Nucleus accumbens (tissue), 56 donors: ENCODE measurements at places on chromosomes 2 and 18.

DNA sequence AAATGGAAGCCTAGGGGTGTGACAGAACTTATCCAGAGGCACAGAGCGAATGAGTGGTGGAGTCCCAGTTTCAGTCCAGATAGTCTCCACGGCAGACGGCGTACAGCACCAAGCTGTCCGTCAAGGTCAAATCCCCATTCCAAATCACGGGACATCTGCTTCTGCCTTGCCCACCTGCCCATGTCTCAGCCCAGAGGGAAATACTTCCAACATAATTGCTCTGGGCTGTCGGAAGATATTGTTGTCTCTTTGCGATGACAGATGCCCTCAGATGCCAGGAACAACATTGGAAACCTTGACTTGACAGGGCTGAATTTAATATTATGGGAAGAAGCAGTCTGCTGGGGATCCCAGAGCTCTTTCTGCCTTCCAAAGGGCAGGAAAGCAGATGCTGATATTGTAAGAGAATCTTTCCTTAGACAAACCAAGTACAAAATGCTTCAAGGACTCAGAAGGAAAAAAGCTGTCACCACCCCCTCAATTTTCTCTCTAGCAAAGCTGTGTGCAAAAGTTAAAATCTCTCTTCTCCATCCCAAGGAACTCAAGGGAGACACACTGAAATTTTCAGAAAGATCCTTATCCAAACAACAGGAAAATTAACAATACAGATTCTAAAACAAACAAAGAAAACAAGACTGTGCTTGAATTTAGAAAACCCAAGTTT, 364.0 kb downstream of the LRATD1 start:
- DNase-seq: no peak

DNA sequence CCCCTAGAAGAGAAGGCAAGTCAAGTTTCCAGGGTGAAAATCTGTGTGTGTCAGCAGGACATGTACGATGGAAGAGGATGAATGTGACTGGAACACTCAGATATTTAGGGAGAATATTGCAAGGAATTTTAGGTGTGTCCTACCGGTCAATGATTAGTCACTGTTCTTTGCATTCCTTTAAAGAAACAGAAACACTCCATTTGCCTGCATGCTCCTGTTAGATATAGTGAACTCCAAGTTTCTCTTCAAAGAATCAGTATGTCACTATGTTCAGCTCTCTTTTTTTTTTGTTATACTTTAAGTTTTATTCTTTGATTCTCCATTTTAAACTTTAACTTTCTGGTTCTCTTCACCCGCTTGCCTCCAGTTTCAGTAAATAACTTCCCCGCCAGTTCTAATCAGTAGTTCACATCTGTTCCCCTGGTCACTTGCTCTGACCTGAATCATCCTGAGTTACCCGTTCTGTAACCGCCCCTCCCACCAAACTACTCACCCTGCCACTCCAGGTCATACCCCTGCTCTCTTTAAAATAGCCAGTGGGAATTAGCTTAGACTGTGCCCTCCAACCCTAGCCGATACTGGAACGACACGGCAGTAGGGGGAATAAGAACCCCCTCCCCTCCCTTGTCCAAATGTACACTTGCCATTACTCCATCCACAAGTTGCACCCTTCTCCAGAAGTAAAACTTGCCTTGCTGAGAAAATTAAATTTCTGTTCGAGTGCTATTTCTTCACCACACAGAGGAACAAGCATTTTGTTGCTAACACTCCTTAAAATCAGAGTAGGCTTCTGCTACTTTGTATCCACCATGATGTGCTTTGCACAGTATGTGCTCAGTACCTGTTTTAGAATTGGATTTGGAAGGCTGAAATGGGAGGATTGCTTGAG, 268.4 kb downstream of the METTL4 start:
- DNase-seq: no peak

GRCh38 chr2:213980883-213981282, 430.0 kb upstream of the VWC2L start:
- DNase-seq: no peak

- DNase-seq: no peak
Observed at GRCh38 chr2:11160731-11161455, 5.6 kb downstream of the SLC66A3 start.

DNA sequence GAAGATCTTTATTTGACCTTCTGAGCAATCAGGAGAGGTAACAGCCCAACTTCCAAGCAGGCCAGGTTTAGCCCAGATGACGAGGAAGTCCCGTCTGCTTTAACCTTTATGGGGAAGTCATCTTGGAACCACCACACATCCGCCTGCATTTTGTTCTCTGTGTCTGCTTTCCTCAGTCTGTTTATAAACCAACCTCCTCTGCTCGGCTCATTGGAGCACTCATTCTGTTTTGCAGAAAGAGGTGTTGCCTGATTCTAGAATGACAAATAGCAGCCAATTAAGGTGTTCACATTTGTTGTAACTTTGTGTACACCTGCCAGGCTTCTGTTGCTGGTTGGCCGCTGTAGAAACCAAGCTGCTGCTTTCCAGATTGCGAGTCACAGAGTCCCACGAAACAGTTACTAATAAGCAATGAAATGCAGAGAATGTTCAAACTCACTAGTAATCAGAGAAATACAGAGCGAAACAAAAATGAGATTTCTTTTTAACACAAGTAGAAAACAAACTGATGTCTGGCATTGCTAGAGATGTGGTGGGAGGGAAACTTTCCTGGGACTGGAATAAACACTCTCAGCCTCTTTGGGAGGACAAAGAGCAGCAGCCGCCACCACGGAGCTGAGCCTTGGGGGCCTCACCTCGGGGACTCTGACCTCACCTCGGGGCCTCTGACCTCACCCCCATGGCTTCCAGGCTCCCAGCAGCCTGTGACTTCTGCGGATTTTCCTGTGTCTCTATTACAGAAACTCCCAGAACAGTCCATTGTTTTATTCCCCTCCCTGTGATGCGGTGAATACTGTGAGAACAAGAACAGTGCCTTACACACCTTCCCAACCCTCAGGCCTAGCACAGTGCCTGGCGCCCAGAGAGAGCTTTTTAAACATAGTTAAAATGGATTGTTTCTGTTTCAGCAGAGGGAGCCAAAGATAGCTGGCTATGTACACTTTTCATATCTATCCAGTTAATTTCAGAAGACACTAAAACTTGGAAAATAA, 64.0 kb downstream of the MBP start:
- no peak for DNase-seq

DNA sequence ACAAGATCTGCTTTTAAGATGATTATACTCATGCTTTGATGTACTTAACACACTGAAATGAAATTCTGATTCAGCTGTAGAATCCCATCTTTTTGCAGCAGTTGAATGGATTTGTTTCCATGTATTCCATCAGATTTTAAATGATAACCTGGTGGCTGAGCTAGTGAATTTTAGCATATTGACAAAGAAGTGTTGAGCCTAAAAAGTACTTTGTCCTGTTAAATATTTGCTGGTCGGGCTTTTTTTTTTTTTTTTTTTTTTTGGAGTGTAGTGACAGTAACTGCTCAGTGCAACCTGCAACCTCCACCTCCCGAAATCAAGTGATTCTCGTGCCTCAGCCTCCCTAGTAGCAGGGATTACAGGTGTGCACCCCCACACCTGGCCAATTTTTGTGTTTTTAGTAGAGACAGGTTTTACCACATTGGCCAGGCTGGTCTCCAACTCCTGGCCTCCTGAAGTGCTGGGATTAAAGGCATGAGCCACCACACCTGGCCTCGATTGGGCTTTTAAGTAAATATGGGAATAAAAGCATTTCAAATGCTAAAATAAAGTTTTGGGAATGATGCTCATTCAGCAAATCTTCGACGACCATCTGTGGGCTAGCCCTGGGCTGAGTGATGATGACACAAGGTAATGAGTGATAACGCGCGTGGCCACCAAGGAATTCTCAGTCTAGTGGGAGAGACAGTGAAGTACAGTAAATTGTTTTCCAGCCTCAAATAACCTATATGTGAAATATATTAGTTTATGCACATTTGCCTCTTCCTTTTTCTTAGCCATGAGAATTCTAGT, 2.2 kb downstream of the ELP2 start:
- DNase-seq: no peak

GRCh38 chr2:63425606-63426005, 162.7 kb downstream of the WDPCP start:
- no peak for DNase-seq

GRCh38 chr2:41137031-41137430, 685.1 kb upstream of the SLC8A1 start:
- no peak for DNase-seq

DNA sequence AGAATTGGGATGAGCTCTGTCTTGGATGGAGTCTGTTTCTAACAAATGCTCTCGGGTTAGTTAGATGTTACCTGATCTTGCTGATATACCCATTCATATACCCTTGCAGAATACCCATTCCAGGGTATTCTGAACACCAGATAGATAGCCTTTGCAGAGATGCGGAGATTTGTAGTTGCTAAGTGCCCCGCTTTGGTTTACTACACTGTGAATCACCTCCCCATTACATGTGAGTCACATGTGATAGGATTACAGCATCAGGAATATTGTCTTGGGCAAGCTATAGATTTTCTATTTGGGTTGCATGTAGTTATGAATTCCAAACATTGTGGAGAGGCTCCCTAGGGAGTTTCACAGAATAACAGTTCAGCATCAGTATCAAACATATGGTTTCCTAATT, 3.8 kb downstream of the VSNL1 start:
- no peak for DNase-seq

GRCh38 chr18:47175283-47175897, 774 bp downstream of the IER3IP1 start:
- no peak for DNase-seq

DNA sequence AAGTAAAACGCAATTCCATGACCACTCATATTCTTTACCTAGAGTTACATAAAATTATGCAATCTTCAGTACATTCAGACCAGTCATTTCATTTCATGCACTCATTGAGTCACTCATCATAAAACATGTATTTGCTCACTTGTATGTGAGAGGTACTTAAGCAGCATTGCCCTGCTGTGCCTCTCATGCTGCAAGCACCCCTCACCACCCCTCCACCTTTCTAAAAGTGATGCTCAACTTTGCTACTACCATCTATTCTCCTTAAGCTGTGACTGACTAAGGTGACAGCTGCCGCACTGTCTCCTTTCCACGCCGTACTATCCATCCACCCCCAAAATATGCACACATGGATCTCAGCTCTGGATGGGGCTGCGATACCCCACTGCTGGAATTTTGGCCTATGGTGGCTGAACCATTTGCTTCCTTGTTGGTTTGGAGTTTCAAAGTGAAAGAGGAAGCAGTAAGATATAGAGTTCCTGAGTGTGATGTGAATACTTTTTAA, 7.2 kb downstream of the ARHGAP25 start:
- no peak for DNase-seq

GRCh38 chr2:62176801-62177200, 19.1 kb upstream of the B3GNT2 start:
- DNase-seq: no peak

DNA sequence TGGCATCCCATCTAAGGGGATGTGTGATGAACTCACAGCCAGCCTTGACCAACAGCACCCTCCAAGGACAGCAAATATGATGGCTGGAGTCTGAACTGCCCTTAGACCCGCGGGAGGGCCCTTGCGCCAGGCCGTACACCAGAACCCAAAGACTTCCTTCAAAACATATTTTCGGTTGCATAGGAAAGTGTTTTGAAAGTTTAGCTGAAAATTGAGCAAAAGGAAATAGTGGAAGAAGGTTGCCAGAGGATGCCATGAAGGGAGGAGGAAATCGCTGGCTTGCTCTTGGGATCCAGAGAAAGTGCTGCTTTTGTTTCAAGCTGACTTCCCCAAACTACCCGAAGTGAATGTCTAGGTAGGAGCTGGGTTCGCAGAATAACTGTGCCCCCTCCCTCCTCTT, 61.3 kb downstream of the IL1R2 start:
- DNase-seq: no peak

DNA sequence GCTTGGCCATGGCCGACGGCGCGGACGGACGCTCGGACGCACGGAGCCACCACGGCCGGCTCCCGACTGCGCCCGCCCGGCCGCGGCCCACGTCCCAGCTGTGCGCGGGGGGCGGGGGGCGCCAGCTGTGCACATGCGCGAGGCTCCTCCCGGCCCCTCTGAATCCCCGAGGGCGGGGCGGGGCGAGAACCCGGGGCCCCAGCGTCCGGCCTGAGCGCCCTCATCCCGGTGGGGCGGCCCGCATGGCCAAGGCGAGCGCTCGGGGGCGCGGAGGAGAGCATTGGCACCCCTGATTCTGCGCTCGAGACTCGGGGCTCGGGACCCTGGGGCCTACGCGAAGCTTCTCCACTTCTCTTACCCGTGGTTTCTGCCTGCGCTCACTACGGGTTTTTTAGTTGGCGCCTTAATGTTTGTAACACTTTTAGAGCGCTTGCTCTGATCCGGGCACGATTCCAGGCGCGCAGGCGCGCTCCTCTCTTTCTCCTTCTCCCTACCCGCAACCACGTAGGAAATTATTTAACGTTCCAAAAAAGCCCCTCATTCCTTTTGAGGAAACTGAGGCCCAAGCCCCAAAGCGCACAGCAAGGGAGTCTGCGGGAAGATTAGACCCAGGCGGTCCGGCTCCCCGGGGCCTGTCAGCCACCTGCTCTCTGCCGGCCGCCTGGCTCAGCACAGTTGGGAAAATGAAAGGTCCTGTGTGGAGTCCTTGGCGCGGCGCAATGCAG, at the start of gene PXDN:
TSS of gene PXDN (minus strand) at position 70 of the 725 bp plus-strand sequence. CDS start at position 10, 60 bp downstream.
- no peak for DNase-seq

DNA sequence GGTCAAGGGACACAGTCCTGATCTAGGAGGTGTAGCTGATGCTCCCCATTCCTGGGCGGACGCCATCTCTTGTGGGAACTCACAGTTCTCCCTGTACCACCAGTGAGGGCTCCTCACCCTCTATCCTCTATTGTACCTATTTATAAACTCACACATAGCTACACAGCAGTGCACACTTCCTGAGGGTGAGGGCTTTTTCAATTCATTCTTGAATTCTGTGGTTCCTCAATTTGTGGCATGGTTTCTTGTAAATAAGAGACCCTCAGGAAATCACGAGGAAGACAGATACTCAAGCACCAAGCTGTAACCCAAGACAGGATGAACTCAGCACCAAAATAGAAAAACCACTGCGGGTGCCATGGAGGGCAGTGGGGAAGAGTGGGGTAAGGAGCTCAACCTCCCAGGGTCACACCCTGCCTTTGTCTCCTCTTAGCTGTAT, 245.9 kb upstream of the PXDN start:
- no peak for DNase-seq

DNA sequence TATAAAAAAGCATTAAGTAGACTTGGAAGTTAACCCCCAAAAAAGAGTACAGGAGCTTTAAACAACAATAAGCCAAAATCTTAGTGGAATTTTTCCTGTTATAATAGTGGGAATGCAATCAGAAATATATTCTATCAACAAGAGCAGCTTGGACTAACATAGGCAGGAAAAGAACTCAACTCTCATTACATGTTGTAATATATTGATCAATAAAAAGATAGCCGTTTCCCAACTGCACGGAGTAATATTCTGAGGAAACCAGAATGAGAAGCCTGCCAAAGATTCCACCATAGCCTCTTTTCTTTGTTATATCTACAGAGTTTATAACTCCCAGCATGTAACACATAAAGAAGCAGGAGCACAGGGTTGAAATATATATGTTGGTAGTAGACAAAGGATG, 37.6 kb upstream of the BAZ2B start:
- DNase-seq: no peak

GRCh38 chr2:157559061-157559460, 69.6 kb downstream of the ACVR1C start:
- no peak for DNase-seq

- no peak for DNase-seq
Observed at GRCh38 chr2:19914266-19914975, 12.6 kb upstream of the TTC32 start.
